ENCODE measurements at places on chromosomes 7 and 10.
A peak's percentile ranks its signal among the peaks of the same experiment; 100 is the strongest.

GRCh38 chr10:91389636-91390512 is 20.3 kb upstream of the HECTD2 start:
- DNase-seq, result peak; percentile 72

GRCh38 chr10:122112625-122113160 is 123.7 kb downstream of the TACC2 start:
- DNase-seq, result peak; percentile 80

DNA sequence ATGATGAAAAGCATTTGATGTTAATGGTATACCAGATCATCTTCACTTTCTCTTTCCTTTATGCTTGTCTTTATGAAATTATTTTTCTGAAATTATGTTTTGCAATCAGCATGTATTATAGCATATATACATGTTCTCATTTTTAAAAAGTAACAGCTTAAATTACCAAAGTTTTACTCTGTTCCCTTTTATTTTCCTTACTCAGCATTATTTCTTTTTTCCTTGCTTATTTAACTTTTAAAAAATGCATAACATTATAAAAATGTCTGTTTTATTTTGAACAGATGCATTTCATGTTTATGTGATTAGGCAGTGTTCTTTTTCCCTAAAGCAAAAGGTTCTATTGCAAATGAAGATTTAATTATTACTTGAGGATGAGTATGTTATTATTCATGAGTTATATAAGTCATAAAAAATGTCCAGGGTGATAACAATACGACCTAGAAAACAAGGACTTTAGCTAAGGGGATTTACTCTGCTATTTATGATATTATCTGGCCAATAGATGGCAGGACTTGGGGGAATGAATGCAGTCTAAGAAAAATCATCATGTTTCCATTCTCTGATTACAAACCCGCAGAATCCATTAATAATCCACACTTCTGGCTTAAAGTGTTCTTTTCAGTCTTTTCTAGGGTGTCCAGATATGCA is 38.5 kb downstream of the CABCOCO1 start:
- no peak for DNase-seq

DNA sequence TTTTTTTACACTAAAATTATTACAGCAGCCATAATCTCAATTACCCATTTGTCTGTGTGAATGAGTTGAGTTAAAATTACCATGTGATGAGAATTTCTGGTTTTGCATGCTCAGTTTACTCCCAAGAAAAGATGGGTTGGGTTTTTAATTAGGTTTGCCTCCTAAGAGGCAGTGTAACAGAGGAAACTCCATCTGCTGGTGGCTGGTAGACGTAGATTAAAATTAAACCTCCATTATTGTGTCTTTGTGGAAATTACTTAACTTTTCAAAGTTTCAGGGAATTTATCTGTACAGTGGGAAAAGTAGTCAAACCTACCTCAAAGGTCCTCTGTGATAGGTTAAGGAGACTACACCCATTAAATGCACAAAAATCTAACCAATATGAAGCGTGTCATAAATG is 954.2 kb downstream of the PCDH15 start:
- no peak for DNase-seq

GRCh38 chr7:136074843-136075242 is 97.7 kb upstream of the MTPN start:
- peak; percentile 4 for DNase-seq

GRCh38 chr7:157820796-157821195 is 484.0 kb downstream of the DNAJB6 start:
- no peak for DNase-seq

GRCh38 chr7:153640586-153640985 is 411.6 kb upstream of the DPP6 start:
- no peak for DNase-seq

- no peak for DNase-seq
Observed at GRCh38 chr7:28675429-28675828, 263.1 kb downstream of the CREB5 start.
